ENCODE measurements at places on chromosomes 4 and X. TPM values are rescaled to one million over a fixed set of nuclear protein-coding genes. Genes with fewer than 3 reads are reported as not detected.

Gene CORIN
- 0.40 TPM for total RNA-seq

Gene MAGEA1
- not detected for total RNA-seq

Gene ACOX3
- total RNA-seq: 26.3 TPM

Gene AADAT
- 3.1 TPM for total RNA-seq

Gene RBM46
- not detected for total RNA-seq

Gene SHOX
- total RNA-seq: not detected
